ENCODE measurements at places on chromosomes 3 and 15. TPM values are rescaled to one million over a fixed set of nuclear protein-coding genes. Genes with fewer than 3 reads are reported as not detected.

DNA sequence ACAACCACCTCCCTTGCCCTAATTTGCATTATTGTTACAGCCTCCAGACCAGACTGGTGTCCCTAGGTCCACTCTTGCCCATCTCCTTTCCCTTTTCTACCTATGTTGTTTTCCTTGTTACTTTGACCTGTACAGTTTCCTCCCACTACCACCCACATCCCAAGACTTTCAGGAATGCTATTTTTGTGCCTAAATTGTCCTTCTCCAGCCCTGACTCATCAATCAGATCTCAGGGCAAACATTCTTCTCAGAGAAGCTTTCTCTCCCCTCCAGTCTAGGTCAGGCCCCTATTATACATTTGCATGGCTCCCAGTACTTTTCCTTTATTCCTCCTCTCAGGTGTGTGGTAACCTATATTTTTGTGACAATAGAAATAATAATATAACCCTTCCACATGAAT, 241.5 kb downstream of the IGSF11 start:
- DNase-seq = no peak

The ERICH6 gene
- polyA plus RNA-seq = not detected

The RAB7A gene
- 192 TPM for polyA plus RNA-seq

The FBXO40 gene
- 72.1 TPM for polyA plus RNA-seq

The SCAANT1 gene
- not detected for polyA plus RNA-seq

Measured in right cardiac atrium (tissue), 5 donors.